ENCODE measurements at places on chromosomes 12 and 14.

GRCh38 chr12:7787574-7788293 is 1.5 kb upstream of the NANOG start:
- no peak for DNase-seq

DNA sequence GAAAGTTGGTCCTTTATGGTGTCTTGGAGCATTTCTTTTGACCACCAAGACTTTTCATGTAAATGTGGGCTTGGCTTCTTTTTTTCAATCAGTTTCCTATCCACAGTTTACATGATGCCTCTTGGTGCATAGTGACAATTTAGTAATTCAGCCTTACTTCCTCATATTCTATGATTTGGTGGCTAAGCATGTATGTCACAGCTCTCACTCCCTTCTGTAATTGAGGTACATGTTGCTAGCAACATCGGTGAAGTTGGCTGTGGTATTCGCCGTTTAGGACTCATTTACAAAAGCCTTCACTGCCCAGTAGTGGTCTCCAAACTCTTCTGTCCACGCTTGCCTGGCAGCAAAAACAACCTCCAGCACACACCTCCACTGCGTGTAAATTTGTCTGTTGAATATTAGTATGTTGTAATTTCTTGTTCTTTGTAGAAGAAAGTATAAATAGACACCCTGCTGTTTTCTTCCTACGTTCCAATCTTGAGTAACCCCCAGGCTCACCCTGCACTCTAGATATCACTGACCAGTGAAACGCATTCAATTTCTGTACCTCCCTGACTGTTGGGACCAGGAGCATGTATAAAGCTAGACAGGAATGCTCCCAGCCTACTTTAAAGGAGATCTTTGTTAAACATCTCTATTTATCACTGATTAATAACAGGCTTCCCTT is 90.4 kb downstream of the PPP2R5C start:
- DNase-seq = no peak

- no peak for DNase-seq
Observed at GRCh38 chr12:65885312-65885711, 61.0 kb downstream of the HMGA2 start.

DNA sequence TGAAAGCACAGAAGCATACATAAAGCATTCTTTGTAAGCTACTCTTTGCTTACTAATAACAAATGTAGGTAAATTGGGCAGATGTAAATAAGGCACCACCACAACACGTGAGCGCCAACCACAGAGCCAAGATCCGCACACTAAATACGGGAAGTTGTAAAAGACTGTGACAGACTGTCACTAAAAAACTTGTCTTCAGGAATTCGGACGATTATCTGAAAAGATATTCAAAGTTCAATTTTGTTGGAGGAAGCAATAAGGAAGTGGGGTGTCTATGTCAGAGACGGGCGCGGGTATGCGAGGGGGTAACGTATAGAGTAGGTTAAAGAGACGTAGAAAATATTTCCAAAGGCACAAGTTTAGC is 1.5 kb upstream of the HSP90B1 start:
- DNase-seq = peak; percentile 67

GRCh38 chr12:132163911-132164288 is 19.6 kb downstream of the NOC4L start:
- no peak for DNase-seq

GRCh38 chr12:131459773-131460365 is 251.0 kb upstream of the SFSWAP start:
- no peak for DNase-seq

GRCh38 chr12:28872654-28873268 is 276.3 kb upstream of the FAR2 start:
- DNase-seq = peak; percentile 7

- no peak for DNase-seq
Observed at GRCh38 chr12:28242129-28242495, 51.9 kb downstream of the CCDC91 start.

DNA sequence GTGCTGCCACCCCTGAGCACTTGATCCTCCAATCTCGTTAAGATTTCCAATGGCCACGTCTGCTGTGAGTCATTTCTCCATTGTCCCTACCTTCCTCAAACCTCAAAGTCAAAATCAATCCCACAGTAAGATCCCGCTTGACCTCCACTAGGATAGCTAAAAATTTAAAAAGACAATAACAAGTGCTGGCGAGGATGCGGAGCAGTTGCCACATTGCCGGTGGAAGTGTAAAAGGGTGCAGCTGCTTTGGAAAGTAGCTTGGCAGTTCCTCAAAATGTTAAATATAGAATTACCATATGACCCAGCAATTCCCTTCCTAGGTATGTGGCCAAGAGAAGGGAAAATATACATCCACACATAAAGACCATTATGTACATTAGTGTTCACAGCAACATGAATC is 9.5 kb upstream of the BCL7A start:
- DNase-seq = no peak

DNA sequence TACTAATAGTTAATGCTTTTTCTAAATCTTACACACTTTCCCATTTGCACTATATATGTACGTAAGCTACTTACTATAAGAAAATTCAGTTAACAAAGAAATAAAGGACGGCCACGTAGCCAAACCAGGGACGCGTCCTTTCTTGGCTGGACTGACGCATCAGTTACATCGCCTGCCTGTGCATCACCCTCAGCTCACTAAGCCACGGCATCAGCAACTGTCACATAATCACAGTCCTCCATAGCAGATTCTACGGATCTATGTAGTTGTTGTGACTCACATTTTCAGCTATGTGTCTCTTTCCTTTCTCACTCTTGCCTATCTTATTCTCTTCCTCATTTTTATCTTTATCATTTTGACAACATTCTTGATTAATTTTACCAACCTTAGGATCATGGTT is 38.1 kb upstream of the C12orf50 start:
- no peak for DNase-seq

DNA sequence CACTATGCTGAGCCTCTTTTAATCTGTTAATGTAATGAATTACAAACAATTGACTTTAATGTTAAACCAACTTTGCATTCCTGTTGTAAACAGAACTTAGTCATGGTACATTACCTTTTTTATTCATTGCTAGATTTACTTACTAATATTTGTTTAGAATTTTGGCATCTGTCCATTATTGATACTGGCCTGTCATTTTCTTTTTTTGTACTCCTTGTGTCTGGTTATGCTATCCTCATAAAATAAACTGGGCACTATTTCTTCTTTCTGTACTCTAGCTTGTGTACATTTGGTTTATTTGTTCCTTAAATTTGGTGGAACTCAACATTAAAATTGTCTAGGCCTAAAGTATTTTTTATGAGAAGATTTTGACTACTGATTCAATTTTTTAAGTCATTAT is 32.1 kb downstream of the SPATA7 start:
- no peak for DNase-seq

DNA sequence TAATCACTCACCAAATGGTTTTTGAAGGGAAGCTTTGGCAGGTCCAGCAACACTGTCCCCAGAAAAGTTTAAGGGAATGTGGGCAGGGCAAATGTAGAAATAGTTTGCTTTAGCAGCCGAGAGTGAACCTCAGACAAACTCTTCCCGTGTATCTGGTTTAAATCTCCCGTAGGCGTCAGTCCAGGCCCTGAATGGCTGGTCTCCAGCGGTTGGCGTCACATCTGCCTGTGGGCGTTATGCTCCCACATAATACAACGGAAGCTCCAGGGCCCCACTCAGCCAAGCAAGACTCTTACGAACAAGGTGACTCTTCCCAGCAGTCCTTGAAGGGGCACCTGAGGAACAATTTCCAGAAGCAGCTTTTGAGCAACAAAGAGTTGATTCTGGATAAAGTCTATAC is 942 bp downstream of the ZC2HC1C start:
- DNase-seq = no peak

DNA sequence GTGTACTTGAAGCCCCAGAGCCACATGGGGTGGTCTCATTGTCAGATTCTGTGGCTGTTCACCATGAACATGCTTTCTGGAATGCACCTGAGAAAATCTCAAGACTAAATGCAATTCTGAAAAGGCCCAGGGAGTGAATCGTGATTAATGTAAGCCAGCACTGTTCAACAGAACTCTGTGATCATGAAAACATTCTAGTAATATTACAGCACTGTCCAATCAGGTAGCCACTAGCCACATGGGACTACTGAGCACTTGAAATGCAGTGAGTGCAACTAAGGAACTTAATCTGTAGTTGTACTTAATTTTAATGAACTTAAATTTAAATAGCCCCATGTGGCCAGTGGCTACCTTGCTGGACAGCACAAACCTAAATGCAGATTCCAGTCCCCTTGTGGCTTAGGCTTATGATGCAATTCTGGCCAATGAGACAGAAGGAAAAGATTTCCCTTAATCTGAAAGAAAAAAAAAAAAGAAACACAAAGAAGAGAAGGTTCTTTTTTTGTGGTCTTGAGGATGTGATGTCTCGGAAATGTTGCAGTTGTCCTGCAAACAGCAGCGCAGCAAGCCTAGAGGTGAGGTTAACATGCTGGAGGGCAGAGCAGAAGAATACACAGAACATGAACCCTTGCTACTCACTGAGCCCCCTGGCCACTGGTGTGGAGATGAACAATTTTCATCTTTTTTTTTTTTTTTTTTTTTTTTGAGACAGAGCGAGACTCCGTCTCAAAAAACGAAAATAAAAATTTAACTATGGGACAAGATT is 48.2 kb downstream of the SPPL3 start:
- no peak for DNase-seq

DNA sequence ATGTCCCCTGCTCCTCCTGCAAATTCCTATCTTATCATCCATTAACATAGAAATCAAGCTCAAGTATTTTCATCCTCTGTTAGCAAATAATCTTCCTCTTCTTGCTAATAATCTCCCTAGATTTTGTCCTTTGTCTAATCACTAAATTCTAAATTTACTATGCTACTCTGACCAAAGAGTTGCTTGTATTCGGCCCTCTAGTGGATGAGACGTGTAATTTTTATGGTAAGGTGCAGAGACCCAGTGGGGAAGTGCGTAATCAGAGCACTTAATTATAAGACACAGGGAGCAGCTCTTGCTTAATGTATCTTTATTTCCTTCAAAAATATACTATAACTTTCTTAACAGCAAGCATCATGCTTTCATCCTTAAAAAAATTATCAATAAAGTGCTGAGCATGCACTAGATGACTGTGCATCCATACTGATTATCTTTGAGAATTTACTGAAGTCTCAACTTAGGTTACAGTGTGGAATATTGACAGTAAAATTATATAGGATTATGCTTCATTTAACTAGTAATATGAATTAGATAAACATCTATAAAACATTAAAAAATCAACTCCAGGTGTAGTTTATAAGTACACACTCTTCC is 212.6 kb downstream of the SLC16A7 start:
- DNase-seq = no peak

DNA sequence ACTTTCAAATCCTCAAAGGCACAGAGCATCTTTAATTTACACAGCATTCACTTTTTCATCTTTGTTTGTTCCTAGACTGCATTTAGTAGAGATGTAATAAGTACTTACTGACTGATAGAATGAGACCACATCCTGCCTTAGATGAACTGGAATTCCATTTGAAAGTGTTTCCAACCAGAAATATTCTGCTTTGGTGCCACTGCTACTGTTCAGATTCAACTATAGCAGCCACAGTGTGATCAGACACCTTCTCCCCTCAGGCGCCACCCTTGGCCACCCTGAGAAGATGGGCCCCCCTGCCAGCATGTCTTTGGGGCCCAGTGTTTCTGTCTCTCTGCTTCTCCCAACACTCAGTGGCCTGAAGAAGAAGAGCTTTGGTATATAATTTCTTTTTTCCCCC is 449.1 kb downstream of the RAD51B start:
- no peak for DNase-seq

DNA sequence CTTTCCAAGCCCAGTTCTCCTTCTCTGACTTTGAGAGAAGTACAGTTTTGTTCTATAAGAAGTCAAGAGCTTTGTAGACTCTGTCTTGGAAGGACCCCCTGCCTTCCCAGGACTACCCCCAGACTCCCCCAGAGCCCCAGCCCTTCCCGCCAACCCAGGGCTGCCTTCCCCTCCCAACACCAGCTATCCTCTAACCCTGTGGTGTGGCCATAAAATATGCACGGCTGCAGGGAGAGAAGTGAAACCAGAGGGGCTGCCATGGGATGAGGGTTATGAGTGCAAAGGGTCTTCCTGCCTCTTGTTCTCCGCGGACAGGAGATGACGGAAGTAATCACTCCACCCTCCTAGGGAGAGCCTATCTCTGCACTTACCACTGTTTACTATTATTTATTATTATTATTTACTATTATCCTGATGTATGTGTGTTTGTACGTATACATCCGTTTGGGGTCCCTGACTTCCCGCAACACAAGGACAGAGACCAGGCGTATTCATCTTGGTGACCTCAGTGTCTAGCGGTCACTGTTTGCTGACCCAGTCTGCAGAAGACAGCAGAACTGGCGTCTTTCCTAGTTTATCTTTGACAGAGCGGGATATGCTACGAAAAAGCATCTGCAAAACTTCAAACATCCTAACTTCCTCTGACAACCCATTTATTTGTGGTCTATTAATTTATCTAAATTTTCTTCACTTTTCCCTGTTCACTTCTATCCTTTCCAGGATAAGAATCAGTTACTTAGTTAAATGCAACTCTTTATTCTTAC is 3.5 kb upstream of the SCNN1A start:
- DNase-seq = no peak

- peak; percentile 58 for DNase-seq
Observed at GRCh38 chr14:103527408-103528145, 1.4 kb upstream of the TRMT61A start.

DNA sequence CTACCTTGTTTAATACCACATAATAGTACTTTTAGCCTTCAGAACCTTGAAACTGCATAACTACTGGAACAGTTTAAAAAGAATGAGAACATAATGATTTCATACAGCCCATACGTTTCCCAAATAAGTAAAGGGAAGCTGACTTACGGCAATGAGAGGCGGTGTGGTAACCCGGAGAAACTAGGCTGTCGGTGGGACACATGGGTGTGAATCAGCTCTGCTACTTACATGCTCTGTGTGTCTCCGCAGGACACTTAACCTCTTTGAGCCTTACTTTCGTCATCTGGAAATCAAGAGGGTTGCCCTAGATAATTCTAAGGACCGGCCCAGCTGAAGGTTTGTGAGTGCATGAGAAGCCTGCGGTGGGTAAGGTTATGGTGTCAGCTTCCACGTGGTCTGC is 49.3 kb upstream of the PLEKHG3 start:
- no peak for DNase-seq

- DNase-seq = peak; percentile 98
Observed at GRCh38 chr12:122965851-122966742, at the start of gene ABCB9. TSS of gene ABCB9 (minus strand) at chr12:122966463. CDS start at chr12:122960235, 6,228 bp downstream.

DNA sequence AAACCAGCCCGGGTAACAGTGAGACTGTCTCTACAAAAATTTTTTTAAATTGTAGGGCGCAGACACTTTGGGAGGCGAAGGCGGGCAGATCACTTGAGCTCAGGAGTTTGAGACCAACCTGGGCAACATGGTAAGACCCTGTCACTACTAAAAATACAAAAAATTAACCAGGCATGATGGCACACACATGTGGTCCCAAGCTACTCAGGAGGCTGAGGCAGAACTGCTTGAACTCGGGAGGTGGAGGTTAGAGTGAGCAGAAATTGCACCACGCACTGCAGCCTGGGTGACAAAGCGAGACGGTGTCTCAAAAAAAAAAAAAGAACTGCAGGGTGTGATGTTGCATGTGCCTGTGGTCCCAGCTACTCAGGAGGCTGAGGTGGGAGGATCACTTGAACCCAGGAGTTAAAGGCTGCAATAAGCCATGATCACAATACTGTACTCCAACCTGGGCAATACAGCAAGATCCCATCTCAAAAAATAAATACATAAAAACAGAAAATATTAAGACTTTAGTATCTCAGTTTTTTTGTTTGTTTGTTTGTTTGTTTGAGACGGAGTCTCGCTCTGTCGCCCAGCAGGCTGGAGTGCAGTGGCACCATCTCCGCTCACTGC is 16.9 kb downstream of the ATXN2 start:
- no peak for DNase-seq
